ENCODE measurements at places on chromosomes 1 and 21.
A peak's percentile ranks its signal among the peaks of the same experiment; 100 is the strongest.

DNA sequence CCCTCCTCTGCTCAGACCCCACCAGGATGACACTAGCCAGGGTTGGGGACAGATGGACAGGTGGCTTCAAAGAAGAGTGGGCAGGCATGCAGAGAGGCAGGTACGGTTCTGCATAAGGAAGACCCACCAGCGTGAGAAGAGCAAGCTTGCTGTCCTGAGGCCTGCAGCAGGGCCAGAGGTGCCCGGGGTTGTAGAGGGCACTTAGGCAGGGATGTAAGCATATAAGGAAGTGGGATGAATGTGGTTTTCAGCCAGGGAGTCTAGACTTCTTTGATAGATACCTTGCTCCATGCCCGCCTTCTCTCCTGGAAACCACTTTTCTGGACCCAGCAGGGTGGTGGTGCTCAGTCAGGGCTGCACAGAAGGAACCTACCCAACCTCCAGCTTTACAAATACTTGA is 1.4 kb downstream of the TTC39A start:
- no peak for DNase-seq

DNA sequence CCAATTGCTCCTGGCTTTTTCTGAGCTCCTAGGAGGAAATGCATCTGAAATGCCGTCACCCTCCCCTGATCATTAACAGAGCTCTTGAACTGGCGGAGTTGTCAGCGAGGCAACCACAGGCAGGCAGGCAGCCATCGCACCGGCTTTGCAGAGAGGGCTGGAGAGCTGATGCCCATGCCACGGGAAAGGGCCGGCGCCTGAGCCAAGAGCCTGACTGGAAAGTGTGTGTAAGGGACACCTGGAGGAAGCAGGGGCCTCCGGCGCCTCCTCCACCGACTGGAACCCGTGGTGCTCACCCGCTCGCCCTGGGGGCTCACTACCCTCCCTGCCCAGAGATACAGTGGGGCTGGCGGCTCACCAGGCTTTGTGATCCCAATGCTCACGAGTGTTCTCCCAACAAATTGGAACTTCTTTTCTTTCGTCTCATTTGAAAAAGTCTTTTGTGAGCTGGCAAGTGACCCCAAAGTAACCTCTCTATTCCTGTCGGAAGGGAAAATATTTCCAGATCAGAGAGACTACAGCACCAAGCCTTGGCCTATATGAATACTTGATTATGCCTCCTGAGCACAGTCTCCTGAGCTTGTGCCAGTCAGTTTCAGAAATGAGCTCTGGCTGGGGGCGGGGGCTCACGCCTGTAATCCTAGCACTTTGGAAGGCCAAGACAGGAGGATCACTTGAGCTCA is 97.7 kb upstream of the SLC25A33 start:
- DNase-seq, result no peak

DNA sequence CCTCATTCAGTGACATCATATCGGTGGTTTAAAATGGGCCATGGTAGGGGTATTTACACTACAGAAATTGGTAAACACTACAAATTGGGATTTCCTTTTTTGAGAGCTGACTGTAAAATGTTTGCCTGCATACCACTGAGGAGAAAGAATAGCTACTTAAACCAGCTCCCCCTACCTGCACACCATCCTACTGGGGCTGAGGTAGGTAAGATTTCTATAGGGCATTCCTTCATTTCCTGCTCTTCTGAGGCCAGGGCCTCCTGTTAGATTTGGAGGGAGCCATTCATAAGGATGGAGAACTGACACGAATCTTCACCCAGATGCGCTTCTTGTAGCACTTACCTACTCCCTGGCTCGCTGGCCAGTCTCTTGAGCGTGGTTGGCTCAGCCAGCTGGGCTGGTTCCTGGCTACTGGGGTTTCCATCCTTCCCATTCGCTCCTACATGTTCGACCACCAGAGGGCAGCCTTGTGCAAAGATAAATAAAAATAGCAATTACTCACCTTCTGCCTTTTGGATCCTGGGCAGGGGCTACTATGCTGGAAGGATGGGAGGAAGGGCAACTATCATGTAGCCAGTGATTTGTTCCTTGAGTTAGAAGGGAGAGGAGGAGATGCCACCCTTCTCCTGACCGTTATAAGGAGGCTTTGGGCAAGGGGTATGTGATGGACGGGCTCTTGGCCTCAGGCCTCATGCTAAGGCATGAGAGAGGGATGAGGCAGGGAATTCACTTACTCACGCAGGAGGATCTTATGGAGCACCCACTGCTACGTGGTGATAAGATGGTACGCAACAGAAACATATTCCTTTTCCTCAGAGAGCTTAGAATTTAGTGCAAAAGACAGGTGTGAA is 10.7 kb downstream of the OPTC start:
- peak; percentile 76 for DNase-seq

- no peak for DNase-seq
Measured at GRCh38 chr1:200174525-200175295, 147.2 kb downstream of the NR5A2 start.

DNA sequence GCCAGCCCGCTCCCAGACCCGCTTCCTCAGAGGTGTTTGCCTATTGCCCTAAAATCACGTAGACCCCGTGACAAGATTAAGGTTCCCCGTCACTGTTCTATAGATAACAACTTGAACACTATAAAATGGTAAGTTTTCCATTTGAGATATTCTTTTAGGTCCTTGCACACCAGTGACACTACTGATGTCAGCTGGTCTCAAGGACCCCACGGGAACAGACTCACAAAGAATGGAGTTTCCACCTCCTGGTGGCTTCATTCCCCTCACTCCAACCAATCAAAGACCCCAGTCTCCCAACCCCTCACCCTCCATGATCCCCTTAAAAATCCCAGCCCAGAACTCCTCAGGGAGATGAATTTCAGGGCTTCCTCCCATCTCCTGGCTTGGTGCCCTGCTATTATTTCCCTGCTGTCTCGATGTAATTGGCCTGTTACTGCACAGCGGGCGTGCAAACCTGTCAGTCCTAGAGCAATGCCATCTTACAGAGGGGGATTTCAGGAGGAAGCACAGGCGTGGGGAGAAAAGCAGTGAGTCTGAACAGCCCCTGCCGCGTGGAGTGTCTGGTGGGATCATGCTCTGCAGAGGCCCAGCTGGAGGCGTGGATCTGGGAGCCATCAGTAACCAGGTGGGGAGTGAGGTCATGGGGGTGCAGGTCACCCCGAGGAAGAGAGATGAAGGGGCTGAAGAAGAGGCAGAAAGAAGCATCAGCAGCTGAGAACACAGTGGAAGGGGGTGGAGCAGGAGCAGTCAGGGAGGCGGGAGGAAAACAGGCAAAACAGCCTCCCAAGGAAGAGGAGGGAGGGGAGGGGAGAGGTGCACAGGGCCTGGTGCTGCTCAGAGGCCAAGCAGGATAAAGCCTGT is 35.1 kb upstream of the LBR start:
- peak; percentile 83 for DNase-seq

- DNase-seq, result no peak
Measured at GRCh38 chr21:34880401-34880800, 168.7 kb downstream of the RUNX1 start.

DNA sequence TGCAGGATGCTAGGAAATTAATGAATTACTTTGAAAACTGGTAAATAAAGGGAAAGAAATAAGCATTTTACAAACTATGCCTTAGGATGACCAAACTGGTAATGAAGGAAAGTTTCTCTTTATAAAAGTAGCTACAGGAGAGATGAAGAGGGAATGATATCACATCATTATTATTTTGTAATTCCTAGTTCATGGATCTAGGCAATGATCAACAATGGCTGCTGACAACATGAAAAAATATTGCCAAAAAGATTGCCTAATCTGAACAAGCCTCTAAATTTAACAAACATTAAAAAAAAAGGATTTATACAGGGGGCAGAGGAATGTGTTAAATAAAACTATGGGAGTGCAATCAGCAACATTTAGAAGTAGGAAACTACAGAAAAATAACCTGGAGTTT is 38.9 kb downstream of the NOS1AP start:
- no peak for DNase-seq

- peak; percentile 65 for DNase-seq
Measured at GRCh38 chr1:163981500-163982030, 577.4 kb upstream of the PBX1 start.

GRCh38 chr1:172940174-172940855 is 110.4 kb downstream of the TNFSF18 start:
- no peak for DNase-seq

DNA sequence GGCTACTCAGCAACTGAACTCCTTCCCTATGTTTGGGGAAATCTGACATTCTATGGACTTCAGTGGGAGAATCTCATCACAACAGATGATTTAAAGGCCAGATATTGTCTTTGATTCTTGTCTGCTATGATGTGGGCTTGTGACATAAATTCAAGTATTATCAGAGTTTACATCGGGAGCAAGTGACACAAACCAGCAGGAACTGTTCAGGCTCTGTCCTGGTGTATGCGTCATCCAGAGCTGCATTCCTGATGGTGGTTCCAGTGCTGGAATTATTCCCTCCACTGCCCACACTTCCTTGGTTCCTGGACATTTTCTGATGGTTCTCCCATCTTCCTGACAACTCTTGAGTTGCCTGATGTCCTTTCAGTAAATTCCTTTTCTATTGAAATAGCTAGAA is 10.8 kb upstream of the LSM10 start:
- DNase-seq, result no peak

DNA sequence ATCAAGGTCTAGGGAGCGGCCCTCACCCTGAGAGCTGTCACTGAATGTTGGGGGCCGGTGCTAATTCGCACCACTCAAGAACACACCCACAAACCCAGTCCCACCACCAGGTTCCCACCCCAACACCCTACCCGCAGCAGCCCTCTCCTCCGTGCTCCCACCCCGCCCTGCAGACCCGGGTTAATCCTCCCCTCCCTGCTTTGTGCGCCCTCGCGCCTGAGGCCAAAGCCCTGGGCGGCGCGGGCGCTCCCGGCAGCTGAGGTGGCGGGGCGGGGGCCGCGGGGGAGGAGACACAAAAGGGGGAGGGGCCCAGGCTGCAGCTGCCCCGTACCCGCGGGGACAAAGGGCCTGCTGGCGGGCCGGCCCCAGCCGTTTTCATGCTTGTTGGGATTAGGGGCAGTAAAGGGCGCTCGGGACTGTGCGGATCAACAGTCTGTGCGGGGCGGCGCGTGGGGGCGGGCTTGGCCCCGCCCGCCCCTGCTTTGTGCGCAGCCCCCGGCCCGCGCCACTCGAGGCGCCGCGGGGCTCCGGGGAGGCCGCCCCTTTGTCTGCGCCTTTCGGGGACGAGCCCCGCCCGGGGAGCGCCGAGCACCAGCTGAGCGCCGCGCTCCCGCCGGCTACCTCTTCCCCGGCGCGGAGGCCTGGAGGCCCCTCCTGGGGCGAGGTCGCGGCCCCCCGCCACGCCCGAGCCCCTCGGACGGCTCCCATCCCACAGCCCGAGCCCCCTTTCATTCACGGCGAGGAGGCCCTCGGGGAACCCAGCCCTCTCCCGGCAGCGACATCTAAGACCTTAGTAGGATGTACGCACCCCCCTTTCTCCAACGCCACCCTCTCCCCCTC is 10.9 kb downstream of the C1orf216 start:
- peak; percentile 85 for DNase-seq

DNA sequence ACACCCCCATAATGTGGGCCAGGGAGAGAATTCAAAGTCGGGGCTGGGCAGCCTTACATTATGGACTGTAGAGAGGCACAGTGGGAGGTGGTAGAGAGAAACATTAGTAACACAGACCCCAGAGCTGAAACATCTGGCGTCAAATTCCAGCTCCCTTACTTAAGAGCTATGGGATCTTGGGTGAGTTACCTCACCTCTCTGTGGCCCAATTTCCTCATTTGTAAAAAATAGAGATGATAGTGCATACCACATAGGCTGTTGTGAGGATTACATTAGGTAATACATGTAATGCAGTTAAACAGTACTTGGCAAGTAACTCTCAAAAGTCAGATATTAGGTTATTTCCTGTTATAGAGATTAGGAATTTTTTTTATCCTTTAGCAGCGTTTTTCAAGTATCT is 160.5 kb upstream of the KIAA0040 start:
- no peak for DNase-seq

GRCh38 chr1:30516485-30516858 is 206.9 kb downstream of the MATN1 start:
- no peak for DNase-seq

- no peak for DNase-seq
Measured at GRCh38 chr1:30054126-30054525, 669.3 kb downstream of the MATN1 start.

- no peak for DNase-seq
Measured at GRCh38 chr1:99363531-99363930, 99.2 kb downstream of the PLPPR4 start.

- no peak for DNase-seq
Measured at GRCh38 chr1:6666696-6667095, 34.9 kb downstream of the DNAJC11 start.

GRCh38 chr1:1427106-1427819 is 6.2 kb upstream of the ANKRD65 start:
- DNase-seq, result no peak

DNA sequence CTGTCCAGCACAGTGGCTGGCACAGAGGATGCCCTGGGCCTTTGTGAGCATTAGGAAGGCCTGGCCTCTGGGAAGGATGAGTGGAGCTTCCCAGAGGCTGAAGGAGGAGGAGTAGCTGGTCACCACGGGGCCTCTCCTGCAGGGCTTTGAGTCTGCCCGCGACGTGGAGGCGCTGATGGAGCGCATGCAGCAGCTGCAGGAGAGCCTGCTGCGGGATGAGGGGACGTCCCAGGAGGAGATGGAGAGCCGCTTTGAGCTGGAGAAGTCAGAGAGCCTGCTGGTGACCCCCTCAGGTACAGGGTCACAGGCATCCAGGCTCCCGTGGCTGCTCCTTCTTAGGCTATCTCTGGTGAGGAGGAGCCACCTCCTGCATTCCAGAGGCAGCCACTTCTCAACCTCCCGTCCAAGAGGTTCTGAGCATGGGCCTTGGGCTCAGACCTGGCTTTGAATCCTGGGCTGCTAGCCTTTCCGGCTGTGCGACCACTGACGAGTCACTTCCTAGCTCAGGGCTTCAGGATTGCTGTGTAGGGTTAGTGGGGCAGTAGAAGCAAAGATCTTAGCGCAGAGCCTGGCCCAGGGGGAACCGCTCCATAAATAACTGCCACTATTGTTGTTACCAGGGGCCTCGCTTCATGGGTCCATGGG is 14.0 kb downstream of the SESN2 start:
- no peak for DNase-seq

DNA sequence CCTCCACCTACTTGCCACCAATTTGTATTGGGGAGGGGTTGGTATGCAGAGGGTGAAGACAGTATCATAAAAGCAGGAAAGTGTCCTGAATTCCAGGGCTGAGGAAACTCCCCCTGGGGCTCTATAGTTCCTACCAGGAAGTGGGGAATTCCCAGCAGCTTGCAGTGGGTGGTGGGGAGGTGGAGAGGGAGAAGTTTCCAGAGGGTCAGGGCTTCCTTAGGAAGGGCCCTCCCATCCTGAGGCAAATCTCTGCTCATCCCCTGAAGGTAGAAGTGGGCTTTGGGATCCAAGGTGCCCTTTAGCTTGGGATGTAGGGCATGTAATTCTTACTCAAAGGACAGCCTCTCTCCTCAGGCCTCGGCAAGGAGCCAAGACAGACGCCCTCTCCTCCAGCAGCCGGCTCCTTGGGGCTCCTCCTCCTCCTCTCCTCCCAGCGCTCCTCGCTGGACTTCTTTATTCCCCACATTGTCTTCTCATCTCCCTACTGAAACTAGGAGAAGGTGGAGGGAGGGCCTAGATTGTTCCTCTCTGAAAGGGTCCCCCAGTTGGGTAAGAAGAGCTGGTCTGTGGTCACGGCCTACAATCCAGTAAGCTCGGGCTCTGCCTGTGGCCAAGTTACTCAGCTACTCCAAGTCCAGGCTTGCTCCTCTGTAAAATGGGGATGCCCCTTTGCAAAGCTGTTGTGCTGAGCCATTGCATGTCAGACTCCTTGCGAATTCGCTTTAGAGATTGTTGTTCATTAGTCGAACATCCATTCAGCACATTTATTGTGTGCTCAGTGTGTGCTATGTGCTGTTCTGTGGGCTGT is 17.9 kb upstream of the CSF1 start:
- no peak for DNase-seq

GRCh38 chr1:3004285-3005205 is 16.7 kb upstream of the ACTRT2 start:
- DNase-seq, result no peak

All from NCI-H345 (cell line).